ENCODE measurements at places on chromosomes 1 and 21.

DNA sequence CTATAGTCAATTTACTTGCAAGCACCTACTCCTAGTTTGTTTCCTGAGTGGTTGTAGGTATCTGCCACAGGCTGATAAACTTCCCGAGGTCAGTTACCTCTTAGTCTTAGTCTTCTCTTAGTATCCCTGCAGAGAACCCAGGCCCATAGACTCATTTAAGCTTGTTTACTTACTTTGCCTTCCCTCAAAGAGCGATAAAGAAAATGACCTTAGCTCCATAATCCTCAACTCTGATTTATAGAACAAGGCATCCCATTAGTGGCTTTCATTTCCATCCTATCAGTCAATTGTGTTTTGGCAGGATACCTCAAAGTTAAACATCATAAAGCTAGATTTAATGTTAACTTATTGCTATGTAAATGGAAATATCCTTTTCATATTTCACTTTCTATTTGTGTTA, 119.7 kb downstream of the UCHL5 start:
- no peak for DNase-seq

DNA sequence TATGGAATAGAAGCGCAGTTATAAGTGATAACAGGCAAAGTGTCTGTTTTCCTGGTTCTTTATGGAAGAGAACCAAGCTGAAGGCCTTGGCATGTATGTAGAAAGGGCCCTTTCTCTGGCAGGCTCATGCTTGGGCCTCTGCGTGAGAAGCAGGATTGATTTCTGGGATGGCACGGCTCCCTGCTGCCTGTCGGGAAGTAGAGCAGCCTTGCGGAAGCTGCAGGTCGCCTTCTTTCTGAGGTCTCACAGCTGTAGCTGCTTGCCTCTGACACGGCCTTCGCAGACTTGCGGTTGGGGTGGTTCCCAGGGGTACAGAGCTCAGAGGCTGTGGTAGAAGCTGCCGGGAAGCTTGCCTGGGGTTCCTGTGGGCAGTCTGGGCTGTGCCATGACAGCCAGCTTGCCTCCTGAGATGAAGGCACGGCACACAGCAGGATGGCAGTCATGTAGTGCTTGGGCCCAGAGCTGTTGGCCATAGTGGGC, 39.4 kb downstream of the TRAPPC10 start:
- DNase-seq: no peak

- no peak for DNase-seq
Measured at GRCh38 chr1:39713557-39713956, 22.3 kb upstream of the HPCAL4 start.

GRCh38 chr21:46191686-46192575, 7.7 kb upstream of the SPATC1L start:
- DNase-seq: no peak

- DNase-seq: peak; percentile 78
Measured at GRCh38 chr1:58768971-58769808, 14.7 kb downstream of the JUN start.

GRCh38 chr1:93979040-93979717, 69.9 kb upstream of the GCLM start:
- DNase-seq: no peak

DNA sequence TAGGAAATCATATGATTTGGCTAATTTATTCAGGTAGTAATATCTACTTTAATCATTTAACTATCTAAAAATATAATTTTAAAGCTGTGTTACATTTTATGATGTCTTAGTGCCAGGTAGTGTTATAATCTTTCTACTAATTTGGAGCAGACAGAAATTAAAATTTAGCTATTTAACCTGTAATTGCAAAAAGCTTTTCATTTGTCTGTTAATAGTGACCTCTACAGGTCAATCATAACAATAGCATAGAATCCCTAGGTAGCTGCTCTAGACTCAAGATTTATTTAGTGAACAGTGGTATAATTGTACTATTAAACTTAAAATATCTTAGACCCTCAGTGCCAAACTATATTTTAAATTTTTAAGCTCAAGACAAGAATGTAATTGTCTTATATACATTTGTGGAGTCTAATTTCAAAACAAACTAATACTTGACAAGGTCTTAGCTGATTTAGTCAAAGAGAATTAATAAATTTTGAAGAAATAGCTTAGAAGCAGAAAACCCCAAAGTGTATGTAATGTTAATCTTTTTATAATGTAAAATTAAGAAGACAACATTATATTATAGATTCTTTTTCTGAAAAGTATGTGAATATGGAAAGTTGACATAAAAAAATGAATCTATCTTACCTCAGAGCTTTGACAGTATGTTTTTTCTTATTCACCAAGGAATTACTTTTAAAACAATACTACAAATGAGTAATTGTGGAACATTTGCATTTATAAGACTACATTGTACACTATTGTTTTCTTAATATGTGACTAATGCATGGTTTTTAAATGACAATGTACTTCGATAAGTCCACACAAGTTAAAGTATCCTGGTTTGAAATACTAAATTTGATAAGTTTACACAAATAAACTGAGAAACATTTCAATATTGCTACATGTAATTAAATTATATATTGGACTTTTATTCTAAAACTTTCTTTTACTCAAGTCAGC, 64.1 kb upstream of the RNPC3 start:
- DNase-seq: peak; percentile 58

DNA sequence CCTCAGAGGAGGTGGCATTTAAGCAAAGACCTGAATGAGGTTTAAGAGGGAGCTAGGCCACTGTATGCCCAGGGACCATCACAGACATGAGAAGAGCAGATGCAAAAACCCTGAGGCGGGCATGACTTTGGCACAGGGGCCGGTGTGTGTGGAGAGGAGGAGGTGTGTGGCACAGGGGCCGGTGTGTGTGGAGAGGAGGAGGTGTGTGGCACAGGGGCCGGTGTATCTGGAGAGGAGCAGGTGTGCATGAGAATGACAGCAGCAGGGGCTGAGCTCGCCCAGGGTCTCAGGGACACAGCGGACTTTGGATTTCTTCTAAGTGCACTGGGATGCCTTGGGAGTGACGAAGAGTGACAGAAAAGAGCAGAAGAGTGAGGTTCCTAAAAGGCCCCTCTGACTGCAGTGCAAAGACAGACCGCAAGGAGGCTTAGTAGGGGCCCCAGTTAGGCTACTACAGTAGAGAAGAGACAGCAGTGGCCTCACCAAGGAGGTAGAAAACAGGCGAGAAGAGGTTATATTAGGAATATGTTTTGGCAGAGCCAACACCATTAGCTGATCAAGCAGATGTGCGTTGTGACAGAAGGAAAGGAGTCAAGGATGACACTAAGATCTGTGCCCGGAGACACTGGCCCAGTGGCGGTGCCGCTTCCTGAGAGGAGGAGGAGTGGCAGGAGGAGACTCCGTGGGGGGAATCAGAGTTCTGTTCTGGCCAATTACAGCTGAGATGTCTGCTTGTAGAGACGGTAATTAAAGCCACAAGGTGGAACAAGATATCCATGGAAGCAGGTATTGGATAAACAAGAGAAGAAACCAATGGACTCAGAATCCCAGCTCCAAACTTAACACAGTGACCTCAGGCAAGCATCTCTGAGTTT, 18.4 kb downstream of the ZBTB17 start:
- DNase-seq: no peak

- DNase-seq: peak; percentile 42
Measured at GRCh38 chr1:11731691-11732283, 4.1 kb upstream of the AGTRAP start.

- no peak for DNase-seq
Measured at GRCh38 chr1:246373828-246374569, 133.1 kb downstream of the SMYD3 start.

GRCh38 chr1:53826367-53826766, 11.7 kb downstream of the NDC1 start:
- no peak for DNase-seq

- DNase-seq: no peak
Measured at GRCh38 chr1:240122639-240123613, 31.2 kb downstream of the FMN2 start.

- DNase-seq: no peak
Measured at GRCh38 chr1:39835935-39836594, 47.2 kb downstream of the TRIT1 start.

All from kidney capillary endothelial cell (primary cell).